Pulmonary artery endothelial cell (primary cell): ENCODE measurements at places on chromosomes 4 and X.

DNA sequence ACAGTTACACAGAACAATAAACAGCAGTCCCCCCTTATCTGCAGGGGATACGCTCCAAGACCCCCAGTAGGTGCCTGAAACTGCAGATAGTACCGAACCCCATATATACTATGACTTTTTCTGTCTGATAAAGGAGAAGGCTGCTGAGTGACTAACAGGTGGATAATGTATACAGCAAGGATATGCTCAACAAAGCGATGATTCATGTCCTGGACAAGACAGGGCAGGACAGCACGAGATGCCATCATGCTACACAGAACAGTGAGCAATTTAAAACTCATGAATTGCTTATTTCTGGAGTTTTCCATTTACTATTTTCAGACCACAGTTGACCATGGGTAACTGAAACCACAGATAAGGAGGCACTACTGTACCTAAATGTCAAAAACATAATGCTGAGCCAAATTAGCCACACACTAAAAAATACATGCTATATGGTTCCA is 76.1 kb downstream of the MANBA start:
- DNase-seq = no peak

DNA sequence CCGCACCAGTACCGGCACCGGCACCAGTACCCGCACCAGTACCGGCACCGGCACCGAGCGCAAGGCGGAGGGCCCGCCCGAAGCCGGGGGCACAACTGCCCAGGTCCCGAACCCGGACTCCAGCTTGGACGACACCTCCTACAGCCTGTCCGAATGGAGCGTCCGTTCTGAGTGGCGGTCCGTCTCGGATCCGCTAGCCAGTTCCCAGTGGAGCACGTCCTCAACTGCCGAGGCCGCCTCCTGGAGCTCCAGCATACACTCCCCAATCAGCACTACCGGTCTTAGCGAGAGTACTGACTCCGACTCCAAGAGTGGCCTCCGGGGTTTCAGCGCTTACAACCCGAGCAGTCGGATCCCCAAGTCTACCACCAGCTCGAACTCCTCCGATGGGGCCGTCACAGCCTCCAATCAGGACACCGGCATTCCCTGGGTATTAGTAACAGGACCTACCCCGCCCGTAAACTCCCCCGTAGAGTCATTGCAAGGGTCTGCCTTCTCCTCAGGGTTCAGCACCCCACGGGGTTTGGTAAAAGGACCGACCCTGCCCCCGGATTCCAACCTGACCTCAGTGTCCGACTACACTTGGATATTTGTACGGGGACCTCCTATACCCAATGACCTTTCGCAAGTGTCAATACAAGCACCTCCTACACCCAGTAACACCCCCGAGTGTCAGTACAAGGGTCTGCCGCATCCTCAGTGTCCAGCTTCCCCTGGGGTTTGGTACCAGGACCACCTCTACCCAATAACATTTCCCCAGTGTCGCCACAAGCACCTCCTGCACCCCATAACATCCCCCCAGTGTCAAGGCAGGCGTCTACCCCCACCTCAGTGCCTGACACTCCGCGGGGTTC is 721 bp upstream of the MAOA start:
- peak; percentile 13 for DNase-seq

DNA sequence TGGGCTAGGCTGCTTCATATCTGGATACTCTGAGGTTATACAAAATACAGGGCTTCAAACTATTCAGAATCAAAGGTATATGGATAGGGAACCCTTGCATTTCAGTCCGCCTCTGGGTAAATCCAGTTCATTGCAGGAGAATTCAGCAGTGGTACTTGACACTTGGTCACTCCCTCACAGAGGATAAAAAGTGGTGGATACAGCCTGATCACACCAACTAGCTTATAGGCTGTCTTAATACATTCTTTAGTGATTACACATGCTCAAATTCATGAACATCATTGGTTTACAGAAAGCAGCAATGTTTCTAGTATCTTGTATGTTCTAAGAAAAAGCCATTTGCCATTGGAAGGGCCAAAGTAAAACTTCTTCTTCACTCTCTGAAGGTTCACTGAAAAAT is 104.8 kb upstream of the PDE5A start:
- DNase-seq = no peak

- DNase-seq = no peak
Measured at GRCh38 chr4:1813915-1814314, 20.8 kb downstream of the FGFR3 start.

GRCh38 chrX:140765043-140765784 is 55.7 kb downstream of the LINC00632 start:
- DNase-seq = no peak

DNA sequence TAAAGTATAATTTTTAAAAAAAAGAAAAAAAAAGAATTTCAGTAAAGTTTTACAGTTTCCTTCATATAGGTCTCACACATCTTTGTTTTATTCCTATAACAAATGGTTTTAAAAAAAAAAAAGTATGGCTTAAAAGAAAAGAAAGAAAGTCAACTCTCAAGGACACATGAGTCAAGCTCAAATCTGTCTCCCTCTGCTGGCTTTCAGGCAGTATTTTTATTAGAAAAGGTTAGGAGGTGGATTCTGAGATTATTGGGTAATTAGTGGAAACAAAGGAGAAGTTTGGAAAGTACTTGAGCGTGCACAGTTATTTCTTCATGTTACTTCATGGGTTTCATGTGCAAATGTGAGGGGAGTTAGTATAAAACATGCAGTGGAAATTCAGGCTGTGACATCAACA is 36.6 kb upstream of the BTC start:
- no peak for DNase-seq

DNA sequence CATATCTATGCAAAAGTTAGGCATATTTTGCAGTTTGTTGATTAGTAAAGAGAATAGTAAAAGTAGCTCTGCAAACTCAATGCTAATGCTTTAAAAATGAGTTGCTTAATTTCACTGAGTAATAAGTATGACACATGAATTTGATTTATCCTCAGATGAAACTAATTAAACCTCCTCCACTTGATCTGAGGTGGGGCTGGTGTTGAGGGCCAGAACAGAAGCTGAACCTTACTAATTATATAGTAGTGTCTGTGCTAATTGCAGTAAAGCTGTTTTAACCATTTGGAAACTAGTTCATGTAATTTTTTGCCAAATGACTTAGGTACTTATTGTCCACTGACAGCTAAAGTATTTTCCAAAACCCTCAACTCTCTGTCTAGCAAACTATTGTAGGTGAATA is 7.7 kb upstream of the PGAM4 start:
- DNase-seq = no peak

- DNase-seq = no peak
Measured at GRCh38 chrX:77014377-77015372, 432.5 kb upstream of the FGF16 start.

- no peak for DNase-seq
Measured at GRCh38 chr4:25117274-25117673, 43.0 kb downstream of the SEPSECS start.

DNA sequence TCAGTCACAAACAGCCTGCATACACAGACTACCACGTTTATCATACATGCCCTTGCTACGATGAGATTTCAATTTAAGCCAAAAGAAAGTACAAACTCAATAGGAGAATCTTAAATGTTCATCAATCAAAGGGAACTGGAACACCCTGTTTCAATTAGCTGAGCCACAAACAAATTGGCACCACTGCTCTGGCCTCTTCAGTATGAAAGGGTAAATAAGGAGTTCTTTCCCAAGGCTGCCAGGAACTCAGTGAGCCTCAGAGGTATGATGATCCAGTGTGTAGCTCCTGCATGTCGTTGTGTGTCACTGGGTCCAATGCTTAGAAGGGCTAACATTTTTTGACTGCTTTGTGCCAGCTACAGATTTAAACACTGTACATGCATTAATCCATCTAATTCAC is 5.4 kb downstream of the RNF150 start:
- DNase-seq = no peak

- DNase-seq = peak; percentile 33
Measured at GRCh38 chr4:119271361-119272085, 50.4 kb downstream of the FABP2 start.

DNA sequence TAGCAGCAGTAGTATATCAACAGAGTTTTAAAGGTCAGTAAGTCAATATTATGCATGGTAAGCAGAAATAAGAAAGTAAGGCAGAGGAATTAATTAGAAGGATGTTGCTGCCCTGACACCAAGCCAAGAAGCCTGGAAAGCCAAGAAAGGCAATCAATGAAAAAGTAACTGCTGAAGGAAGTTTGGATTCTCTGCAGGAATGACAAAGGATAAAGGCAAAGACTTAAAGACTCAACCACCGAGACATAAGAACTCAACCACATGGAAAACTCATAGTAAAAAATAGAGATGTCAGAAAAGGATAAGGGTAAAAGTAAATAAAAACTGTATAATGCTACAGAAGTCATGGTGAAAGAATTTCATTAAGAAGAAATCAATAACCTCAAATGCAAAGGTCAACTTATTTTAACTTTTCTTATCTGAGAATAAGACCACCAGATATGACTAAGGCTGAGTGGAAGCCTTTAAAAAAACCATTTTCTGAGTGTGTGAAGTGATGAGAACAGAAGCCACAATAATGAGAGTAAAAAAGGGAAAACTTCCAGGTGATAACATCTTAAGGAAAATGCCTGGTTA is 55.2 kb downstream of the NEK1 start:
- DNase-seq = no peak

- no peak for DNase-seq
Measured at GRCh38 chr4:122958505-122958904, 36.1 kb upstream of the NUDT6 start.

- no peak for DNase-seq
Measured at GRCh38 chr4:174707051-174707676, 121.9 kb downstream of the GLRA3 start.

GRCh38 chr4:175767150-175767549 is 44.9 kb downstream of the GPM6A start:
- no peak for DNase-seq

GRCh38 chrX:30787012-30787411 is 102.0 kb downstream of the TAB3 start:
- no peak for DNase-seq

- DNase-seq = no peak
Measured at GRCh38 chr4:142406917-142407501, 439.1 kb downstream of the INPP4B start.

DNA sequence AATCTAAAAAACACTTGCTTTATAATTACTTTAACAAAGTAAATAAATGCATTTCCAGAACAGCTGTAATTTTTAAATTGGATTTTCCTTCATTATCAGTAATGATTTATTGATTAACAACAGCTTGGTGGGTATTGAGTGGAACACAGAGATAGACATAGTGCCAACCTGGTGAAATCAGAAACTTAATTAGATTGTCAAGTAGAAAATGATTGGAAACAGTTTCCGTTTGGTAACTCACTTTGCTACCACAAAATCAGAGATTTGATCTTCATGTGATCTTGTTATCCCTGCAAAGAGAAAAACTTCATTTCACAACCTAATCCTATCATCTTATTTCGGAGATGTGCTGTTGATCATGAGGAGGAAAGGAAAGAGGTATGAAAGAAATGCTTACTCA is 70.8 kb downstream of the CAPN6 start:
- no peak for DNase-seq

GRCh38 chrX:136953867-136954787 is 73.6 kb upstream of the RBMX start:
- DNase-seq = peak; percentile 35

DNA sequence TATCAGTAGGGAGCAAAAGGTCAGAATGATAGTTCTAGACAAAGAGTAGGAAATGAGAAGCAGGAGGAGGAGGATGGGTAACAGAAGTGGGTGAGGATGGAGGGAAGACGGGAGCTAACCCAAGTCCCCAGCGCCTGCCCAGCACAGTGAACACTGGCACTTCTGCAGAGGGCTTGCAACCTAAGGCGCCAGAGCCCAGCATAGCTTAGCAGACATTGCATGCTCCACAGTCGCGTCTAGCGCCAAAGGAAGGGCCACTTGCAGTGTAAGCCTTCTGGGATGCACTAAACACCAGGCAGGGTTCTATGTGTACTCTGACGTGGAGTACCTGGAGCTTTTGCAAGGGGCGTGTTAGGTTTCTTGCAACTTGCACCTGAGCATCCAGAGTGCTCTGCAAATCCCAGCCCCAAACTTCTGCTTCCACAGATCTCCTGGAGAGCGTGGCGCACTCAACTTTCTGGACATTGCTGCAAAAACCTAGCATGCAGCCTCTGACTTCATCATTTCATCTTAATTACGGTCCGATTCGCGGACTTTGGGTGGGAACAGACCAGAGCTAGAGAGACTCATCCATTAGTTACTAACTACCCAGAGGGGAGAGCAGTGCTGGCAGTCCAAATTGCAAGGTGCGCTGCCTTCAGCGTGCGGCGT is 46.5 kb upstream of the NKAP start:
- DNase-seq = no peak

- DNase-seq = no peak
Measured at GRCh38 chrX:70176938-70177533, at the start of gene DGAT2L6. Gene DGAT2L6 (plus strand): TSS chrX:70177483. CDS start chrX:70177583, 100 bp downstream.

DNA sequence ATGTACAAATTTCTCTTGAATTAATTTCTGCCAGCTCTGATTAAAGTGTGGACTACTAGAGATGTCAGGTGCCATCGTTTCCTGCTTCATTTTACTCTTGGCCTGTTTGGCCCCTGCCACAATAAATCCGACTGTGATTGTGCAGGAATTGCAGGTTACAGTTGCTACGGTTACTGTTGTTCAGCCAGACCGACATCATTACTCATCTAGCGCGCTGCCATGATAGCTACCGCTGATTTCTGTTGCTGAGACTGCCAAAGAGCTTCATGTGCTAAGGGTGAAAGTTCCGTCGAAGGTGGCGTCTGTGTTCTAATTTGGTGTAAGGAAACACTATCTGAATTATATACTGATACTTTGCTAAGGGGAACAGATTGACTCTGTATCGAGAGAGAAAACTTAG is 22.1 kb downstream of the SLIT2 start:
- no peak for DNase-seq

- DNase-seq = no peak
Measured at GRCh38 chrX:37759878-37760418, 19.9 kb upstream of the CYBB start.

GRCh38 chr4:187193141-187193540 is 469.5 kb upstream of the FAT1 start:
- DNase-seq = no peak

DNA sequence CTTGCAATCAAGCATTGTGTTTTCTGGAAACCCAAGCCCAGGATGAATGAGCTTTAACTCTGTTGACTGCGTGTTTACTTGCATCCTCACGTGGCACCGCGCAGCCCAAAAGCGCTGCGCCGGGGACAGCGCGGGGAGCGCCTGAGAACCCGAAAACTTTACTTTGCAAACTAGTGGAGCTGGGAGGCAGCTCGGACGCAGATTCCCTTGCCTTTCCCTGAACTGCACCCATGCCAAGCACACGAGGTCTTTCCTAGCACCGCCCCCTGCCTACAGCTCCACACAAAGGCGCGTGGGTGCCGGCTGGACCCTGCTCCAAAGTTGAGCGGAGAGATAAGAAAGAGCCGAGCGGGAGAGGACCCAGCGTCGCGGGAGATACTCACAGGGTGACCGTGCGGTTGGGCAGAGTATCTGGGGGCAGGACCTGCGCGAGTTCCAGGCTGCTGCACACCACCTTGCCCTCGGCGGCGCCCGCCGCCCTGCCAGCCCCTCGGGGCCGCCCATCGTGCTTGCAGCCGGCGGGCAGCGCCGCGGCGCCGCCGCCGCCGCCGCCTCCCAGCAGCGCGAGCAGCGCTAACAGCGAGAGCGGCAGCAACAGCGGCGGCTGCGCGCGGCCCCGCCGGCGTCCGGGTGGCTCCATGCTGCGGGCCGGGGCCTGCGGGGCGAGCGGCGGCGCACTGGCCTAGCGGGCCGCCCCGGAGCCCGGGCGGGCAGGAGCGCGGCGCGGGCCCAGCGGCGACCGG is 550 bp downstream of the ADGRA3 start:
- no peak for DNase-seq
